ENCODE measurements at places on chromosomes 2 and 18. TPM values are rescaled to one million over a fixed set of nuclear protein-coding genes. Genes with fewer than 3 reads are reported as not detected.

The VIT gene
- not detected for total RNA-seq

The DNAJC5G gene
- total RNA-seq: not detected

The SLC23A3 gene
- 1.1 TPM for total RNA-seq

The MAP4K3 gene
- 48.1 TPM for total RNA-seq

The GPR75 gene
- total RNA-seq: 5.6 TPM

The GPR35 gene
- total RNA-seq: 1.5 TPM

The ITGA4 gene
- total RNA-seq: 5.4 TPM

The SPC25 gene
- 7.1 TPM for total RNA-seq

- no peak overlapping the region for H3K4me3 ChIP-seq
- H3K36me3 ChIP-seq: no peaks in the 10 kb centered on the region
- no peak overlapping the region for H3K27ac ChIP-seq
- no peak for DNase-seq
Observed at GRCh38 chr2:146077156-146077555, 1557.2 kb upstream of the ZEB2 start.

GRCh38 chr2:120436885-120437603, 91.1 kb downstream of the INHBB start:
- H3K4me3 ChIP-seq: no peak overlapping the region
- H3K4me1 ChIP-seq: peaks cover 2% of the 10 kb centered on the region
- no peak overlapping the region for H3K27ac ChIP-seq
- peaks cover 16% of the 10 kb centered on the region for H3K27me3 ChIP-seq

DNA sequence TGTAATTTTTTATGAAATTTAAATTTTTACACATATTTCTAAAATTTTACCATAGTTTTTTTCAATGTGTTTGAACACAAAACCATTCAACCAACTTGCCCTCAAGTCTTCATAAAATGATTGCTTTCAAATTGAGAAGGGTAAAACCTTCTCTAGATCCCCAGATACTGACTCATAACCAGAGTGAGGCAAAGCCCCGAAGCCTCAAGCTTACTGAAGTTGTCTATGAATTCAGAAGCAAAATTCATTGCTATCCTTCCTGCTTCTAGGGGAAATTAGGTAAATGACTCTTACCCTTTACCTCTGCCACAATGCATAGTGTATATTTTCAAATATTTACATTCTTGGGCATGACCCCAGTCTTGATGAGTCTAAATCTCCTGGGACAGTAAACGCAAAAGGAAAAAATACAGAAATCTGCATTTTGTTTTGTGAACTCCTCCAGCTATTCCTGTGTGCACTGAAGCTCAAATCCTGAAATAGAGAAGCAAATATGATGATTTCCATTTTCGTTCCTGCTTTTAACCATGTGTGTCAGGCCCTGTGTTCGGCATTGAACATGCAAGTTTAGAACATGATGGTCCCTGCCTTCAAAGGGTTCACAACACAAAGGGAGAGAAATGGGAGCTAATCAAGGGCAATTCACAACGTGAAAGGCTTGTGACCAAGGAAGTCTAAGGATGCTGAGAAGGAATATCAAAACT, 246.3 kb downstream of the SUCLG1 start:
- H3K4me3 ChIP-seq: no peak overlapping the region
- H3K27ac ChIP-seq: no peak overlapping the region
- no peaks in the 10 kb centered on the region for H3K27me3 ChIP-seq
- H3K4me1 ChIP-seq: peaks cover 2% of the 10 kb centered on the region
- DNase-seq: no peak

- no peak for DNase-seq
- H3K4me3 ChIP-seq: no peak overlapping the region
- H3K27me3 ChIP-seq: no peaks in the 10 kb centered on the region
- no peak overlapping the region for H3K27ac ChIP-seq
- H3K4me1 ChIP-seq: no peaks in the 10 kb centered on the region
- H3K36me3 ChIP-seq: no peaks in the 10 kb centered on the region
Observed at GRCh38 chr2:63790491-63790890, 51.2 kb upstream of the UGP2 start.

- peaks cover 16% of the 10 kb centered on the region for H3K27me3 ChIP-seq
- DNase-seq: no peak
- H3K4me3 ChIP-seq: no peak overlapping the region
- H3K36me3 ChIP-seq: no peaks in the 10 kb centered on the region
- H3K4me1 ChIP-seq: peaks cover 21% of the 10 kb centered on the region
Observed at GRCh38 chr2:218017211-218018053, 14.6 kb upstream of the TNS1 start.

DNA sequence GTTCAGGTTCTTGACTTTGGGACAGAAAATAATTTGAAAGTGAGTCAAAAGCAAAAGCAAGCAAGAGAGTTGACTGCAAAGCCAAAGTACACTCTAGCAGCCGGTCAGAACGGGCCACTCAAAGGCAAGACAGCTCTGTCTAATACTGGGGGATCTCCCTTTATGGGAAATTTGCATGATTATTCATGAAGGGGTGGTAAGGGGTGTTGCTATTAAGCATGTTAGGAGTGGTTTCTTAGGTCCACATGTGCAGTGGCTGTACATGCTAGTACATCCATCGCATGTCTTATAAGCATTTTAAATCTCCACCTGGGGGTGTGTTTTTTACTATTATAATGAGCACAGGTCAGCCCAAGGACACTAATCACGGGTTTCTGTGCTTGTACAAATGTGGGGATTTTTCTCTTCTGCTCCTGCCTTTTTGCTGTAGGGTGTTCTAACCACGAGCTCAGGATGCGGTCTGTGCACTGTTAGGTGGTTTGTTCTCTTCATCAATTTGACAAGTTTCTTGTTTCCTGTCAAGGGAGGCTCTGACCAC, 60.2 kb upstream of the SPP2 start:
- H3K27ac ChIP-seq: peak overlapping the region; percentile 69
- peak overlapping the region; percentile 22 for H3K4me3 ChIP-seq
- no peak for DNase-seq
- peaks cover 36% of the 10 kb centered on the region for H3K4me1 ChIP-seq
- peaks cover 4% of the 10 kb centered on the region for H3K27me3 ChIP-seq
- peaks cover 7% of the 10 kb centered on the region for H3K36me3 ChIP-seq

DNA sequence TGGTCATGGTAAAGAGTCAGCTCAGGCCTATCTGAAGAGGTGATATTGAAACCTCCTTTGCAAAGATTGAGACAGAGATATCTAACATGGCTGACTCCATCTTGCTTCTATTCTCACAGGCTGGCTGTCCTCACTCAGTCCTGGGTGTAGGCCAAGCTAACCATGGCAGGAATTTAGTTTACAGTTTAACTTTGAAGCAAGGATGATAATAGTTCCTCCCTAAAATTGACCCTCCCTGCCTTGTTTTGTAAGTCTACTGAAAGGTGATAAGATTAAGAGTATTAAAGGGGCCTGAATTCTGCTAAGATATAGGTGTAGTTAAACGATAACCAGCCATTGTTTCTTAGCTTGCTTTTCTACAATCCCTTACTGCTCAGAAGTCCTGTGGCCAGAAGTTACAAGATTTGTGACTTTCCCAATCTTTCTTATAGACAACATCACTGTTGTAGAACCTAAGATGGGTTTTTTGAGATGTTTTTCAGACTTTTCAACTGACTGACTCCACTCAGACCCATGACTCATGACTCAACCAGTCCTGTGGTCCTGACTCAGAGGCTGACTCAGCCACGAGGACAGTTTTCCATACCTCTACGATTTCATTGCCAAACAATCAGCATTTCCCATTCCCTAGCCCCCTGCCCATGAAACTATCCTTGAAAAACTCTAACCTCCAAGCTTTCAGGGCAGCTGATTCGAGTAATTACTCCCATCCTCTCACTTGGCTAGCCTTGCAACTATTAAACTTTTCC, 195.7 kb upstream of the SESTD1 start:
- H3K36me3 ChIP-seq: peaks cover 5% of the 10 kb centered on the region
- no peak overlapping the region for H3K4me3 ChIP-seq
- no peak for DNase-seq
- H3K27ac ChIP-seq: no peak overlapping the region
- H3K4me1 ChIP-seq: no peaks in the 10 kb centered on the region
- no peaks in the 10 kb centered on the region for H3K27me3 ChIP-seq

DNA sequence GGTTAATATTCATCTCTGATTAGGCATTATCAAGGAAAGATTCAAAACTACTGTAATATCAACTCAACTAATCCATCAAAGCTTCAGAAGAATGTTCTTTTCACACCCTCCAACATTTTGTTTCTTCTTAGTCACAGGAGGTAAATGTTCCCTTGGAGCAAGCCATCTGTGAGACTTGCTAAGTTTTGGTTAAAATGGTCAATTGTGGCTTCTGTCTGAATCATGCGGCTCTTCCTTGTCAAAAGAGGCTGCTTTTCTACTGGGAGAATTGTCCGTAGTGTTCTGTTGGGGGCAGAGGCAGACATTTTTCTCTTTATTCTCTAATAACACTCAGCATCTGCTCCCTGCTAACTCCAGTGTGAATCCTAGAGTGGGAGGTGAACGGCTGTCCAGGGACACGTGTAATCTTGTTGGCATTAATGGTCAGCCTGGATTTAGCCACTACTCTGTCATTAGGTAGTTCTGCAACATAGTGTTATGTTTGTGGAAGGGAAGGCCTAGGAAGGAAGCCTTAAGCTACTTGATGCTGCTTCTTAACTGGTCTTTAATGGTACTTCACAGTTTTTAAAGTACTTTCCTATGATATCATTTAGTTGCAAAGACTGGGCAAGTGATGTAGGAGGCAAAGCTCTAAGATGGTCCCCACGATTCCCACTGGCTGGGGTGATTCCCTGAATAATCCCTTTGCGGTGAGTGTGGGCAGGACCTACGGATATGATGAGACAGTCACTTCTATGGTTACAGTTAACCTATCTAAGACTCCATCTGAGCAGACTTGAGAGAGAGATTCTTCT, 22.6 kb upstream of the FAP start:
- no peaks in the 10 kb centered on the region for H3K36me3 ChIP-seq
- H3K4me3 ChIP-seq: no peak overlapping the region
- H3K4me1 ChIP-seq: no peaks in the 10 kb centered on the region

GRCh38 chr2:95306336-95306895, 9.3 kb downstream of the KCNIP3 start:
- DNase-seq: no peak
- H3K4me1 ChIP-seq: peaks cover 23% of the 10 kb centered on the region
- H3K4me3 ChIP-seq: peak overlapping the region; percentile 13
- H3K36me3 ChIP-seq: no peaks in the 10 kb centered on the region

DNA sequence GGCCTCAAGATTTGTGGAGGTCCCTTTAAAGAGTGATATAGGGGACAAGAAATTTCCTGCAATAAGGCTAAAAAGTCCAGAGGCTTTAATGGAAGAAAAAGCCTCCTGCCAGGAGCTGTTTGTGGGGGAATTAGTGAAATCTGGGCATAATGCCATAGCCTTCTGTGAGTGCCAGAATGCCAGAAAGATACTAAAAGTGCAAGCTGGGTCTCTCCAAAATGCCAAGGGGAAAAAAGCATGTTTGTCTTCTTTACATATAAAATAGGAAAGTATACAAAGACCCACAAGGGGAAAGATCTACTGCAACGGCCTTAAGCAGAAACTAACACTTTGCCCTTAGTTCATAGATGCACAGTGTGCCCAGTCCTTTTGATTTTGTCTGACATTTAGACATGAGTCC, 647.7 kb upstream of the ZNF804A start:
- no peaks in the 10 kb centered on the region for H3K27me3 ChIP-seq
- no peak overlapping the region for H3K4me3 ChIP-seq
- no peaks in the 10 kb centered on the region for H3K36me3 ChIP-seq

DNA sequence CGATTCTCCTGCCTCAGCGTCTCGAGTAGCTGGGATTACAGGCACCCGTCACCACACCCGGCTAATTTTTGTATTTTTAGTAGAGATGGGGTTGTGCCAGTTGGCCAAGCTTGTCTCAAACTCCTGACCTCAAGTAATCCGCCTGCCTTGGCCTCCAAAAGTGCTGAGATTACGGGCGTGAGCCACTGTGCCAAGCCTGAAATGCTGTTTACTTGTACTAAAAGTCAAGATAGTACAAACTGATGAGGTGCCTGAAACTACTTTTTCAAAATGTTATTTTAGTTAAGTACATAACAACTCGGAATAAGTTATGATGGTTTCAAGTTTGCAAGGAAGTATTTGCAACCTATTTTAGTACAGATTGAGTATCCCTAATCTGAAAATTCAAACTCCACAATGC, 85.7 kb downstream of the CEP192 start:
- H3K27ac ChIP-seq: no peak overlapping the region
- peaks cover 13% of the 10 kb centered on the region for H3K4me1 ChIP-seq
- no peak overlapping the region for H3K4me3 ChIP-seq
- no peak for DNase-seq

DNA sequence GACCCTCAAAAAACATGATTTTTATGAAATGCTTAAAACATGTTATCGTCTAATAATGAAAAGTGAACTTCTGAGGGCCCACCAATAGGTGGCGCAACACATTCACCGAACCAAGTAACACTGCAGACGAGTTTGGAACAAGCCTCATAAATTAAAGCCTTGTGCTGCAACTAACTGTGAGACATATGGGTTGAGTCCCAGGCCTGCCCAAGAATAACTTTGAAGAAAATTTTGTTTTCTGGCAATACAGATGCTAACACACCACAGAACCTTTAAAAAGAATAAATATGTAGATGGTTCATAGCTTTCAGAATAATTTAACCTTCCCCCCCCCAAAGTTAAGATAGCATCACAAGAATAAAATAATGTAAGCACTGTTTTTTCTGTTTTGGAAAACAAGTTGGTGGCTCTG, 285.9 kb downstream of the RNF144A start:
- H3K27me3 ChIP-seq: no peaks in the 10 kb centered on the region
- no peak overlapping the region for H3K27ac ChIP-seq
- H3K36me3 ChIP-seq: no peaks in the 10 kb centered on the region

Data from glutamatergic neuron (in vitro differentiated cells).